ENCODE measurements at places on chromosomes 1 and 21. TPM values are rescaled to one million over a fixed set of nuclear protein-coding genes. Genes with fewer than 3 reads are reported as not detected.

The TNFRSF9 gene
- total RNA-seq, result not detected

The NHLH1 gene
- 0.42 TPM for total RNA-seq

The ATP5PO gene
- 171 TPM for total RNA-seq

The OSCP1 gene
- total RNA-seq, result 7.0 TPM

The GBP6 gene
- not detected for total RNA-seq

The LEMD1 gene
- not detected for total RNA-seq

The BMP8B gene
- total RNA-seq, result 0.74 TPM

The FAM72D gene
- not detected for total RNA-seq

The RBM11 gene
- total RNA-seq, result not detected

The ANKRD34A gene
- total RNA-seq, result 0.74 TPM
